ENCODE measurements at places on chromosomes 11 and 22. TPM values are rescaled to one million over a fixed set of nuclear protein-coding genes. Genes with fewer than 3 reads are reported as not detected.

- DNase-seq, result no peak
- no peak overlapping the region for H3K4me3 ChIP-seq
- no peak overlapping the region for H3K27ac ChIP-seq
- H3K27me3 ChIP-seq, result peaks cover 18% of the 10 kb centered on the region
- peaks cover 7% of the 10 kb centered on the region for H3K4me1 ChIP-seq
Observed at GRCh38 chr22:24928322-24928721, 18.2 kb downstream of the LHFPL7 start.

The KDM4E gene
- not detected for total RNA-seq

The CDKN1C gene
- 24.0 TPM for total RNA-seq

The FLRT1 gene
- total RNA-seq, result 0.15 TPM

DNA sequence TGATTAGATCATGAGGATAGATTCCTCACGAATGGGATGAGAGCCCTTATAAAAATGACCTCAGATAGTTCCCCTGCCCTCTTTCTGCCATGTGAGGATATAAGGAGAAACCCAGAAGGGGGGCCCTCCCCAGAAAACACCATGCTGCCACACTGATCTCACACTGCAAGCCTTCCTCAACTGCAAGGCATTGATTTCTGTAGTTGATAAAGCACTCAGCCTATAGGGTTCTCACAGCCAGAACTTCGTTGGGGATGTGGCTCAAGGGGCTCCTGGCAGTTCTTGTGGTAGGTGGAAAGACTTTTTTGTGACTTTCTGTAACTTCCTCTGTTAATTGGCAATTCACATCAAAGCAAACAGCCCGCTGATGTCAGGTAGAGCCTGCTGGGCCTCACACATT, 108.9 kb downstream of the CD44 start:
- H3K4me3 ChIP-seq, result no peak overlapping the region
- H3K27ac ChIP-seq, result no peak overlapping the region
- H3K27me3 ChIP-seq, result no peaks in the 10 kb centered on the region
- no peaks in the 10 kb centered on the region for H3K36me3 ChIP-seq
- DNase-seq, result no peak

- H3K36me3 ChIP-seq, result no peaks in the 10 kb centered on the region
- no peak for DNase-seq
- no peak overlapping the region for H3K4me3 ChIP-seq
- H3K4me1 ChIP-seq, result peaks cover 18% of the 10 kb centered on the region
- no peaks in the 10 kb centered on the region for H3K27me3 ChIP-seq
Observed at GRCh38 chr22:20242393-20243175, 25.5 kb downstream of the RTN4R start.

The IGSF9B gene
- 12.4 TPM for total RNA-seq

The OR4D5 gene
- not detected for total RNA-seq

The ART1 gene
- total RNA-seq, result not detected

DNA sequence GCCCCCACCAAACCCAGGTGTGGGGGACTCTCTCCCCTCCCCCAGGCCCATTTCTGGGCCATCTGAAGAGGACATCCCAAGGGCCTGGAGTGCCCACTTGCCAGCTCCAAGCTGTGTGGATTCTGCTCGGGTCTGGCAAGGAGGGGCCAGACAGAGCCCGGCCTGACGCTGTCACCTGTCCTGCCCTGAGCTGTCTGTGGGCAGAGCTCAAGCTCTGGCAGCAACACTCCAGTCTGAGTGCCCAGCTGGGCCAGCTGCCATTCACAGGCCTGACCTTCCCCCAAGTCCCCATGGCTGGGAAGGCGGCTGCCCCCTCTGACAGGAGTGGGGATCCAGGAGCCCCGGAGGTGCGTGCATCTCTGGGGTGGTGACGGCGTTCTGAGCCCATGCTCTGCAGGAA, 6.2 kb upstream of the PIM3 start:
- H3K27ac ChIP-seq, result no peak overlapping the region
- H3K4me1 ChIP-seq, result peaks cover 29% of the 10 kb centered on the region
- no peak overlapping the region for H3K4me3 ChIP-seq
- H3K27me3 ChIP-seq, result no peaks in the 10 kb centered on the region
- no peak for DNase-seq
- no peaks in the 10 kb centered on the region for H3K36me3 ChIP-seq

DNA sequence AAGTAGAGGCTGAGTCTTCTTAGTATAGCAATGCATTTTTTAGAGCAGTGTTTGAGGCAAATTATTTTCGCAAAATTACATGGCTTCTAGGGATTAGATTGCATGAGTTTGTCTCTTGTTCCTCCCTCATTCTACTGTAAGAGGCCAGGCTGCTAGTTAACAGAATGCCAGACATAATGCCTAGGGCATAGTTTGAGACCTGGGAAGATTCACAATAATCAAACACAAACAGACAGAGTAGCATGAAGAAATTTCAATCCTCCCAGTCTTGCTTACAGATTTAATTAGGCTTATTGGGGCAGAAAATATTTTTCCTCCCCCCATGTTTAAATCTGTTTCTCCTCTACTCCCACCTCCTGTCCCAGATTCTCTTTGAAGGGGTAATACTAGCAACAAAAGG, 48.3 kb downstream of the ARHGEF12 start:
- DNase-seq, result no peak
- no peaks in the 10 kb centered on the region for H3K27me3 ChIP-seq
- no peak overlapping the region for H3K27ac ChIP-seq
- H3K4me1 ChIP-seq, result no peaks in the 10 kb centered on the region

DNA sequence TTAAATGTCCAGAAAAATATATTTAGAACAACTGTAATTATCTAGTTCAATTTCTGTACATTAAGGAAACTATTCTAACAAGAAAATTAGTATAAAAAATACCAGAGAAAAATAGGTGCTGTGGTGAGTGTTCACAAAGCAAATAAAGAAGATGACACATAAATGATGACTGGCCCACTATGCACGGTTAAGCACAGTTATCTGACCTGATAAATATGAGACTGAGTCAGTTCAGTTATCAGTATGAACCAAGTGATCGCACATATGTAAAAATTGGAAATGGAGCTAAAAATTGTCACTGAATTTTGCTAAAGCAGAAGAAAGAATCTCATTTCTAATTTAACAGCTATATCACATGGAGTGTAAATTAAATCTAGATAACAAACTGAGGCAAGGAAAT, 18.8 kb upstream of the MAML2 start:
- no peaks in the 10 kb centered on the region for H3K27me3 ChIP-seq
- no peaks in the 10 kb centered on the region for H3K4me1 ChIP-seq
- no peak overlapping the region for H3K27ac ChIP-seq
- no peak overlapping the region for H3K4me3 ChIP-seq
- no peak for DNase-seq
- H3K36me3 ChIP-seq, result peaks cover 3% of the 10 kb centered on the region

GRCh38 chr11:20397281-20397680, 9.8 kb downstream of the PRMT3 start:
- peaks cover 35% of the 10 kb centered on the region for H3K36me3 ChIP-seq
- H3K27ac ChIP-seq, result no peak overlapping the region
- no peak overlapping the region for H3K4me3 ChIP-seq
- no peaks in the 10 kb centered on the region for H3K27me3 ChIP-seq
- H3K4me1 ChIP-seq, result no peaks in the 10 kb centered on the region

- H3K27ac ChIP-seq, result no peak overlapping the region
- H3K36me3 ChIP-seq, result no peaks in the 10 kb centered on the region
- DNase-seq, result no peak
- H3K27me3 ChIP-seq, result no peaks in the 10 kb centered on the region
- H3K4me3 ChIP-seq, result no peak overlapping the region
- H3K4me1 ChIP-seq, result no peaks in the 10 kb centered on the region
Observed at GRCh38 chr11:96865020-96865419, 475.2 kb downstream of the JRKL start.

The OR2AT4 gene
- not detected for total RNA-seq

DNA sequence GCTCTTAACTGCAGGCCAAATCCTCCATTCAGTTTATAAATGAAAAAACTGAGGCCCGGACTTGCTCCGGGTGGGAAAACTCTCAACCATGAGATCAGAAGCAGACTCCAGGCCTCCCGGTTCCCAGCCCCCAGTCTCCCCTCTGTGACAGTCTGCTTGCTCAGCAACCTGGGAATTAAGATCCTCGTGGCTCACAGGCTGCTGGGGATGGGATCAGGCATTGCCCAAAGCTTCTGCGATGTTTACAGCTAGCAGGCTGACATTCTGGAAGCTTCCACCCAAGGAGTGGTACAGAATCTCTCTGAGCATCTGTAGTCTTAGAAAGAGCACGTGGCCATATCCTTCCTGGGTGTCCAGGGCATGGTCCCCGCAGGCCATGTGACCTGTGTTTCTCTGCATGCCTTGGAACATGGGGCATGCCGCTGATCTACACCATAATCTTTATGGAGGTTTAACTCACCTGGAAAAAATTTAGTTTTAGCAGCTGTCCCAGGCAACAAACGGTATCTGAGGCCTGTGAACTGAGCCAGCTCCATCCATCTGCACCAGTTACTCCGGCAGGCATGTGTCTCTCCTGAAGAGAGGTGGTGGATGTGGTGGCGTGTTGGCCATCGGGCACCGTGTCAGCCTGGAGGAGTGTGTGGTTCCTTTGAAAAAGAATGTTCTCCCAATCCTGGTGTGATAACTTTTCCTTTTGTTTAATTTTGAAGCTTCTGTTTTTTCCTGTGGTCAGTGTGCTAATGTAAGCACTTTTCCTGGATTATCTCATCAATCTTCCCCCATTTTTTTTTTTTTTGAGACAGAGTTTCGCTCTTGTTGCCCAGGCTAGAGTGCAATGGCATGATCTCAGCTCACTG, 7.9 kb downstream of the FBLN1 start:
- H3K4me3 ChIP-seq, result no peak overlapping the region
- H3K27me3 ChIP-seq, result no peaks in the 10 kb centered on the region
- H3K27ac ChIP-seq, result no peak overlapping the region
- H3K4me1 ChIP-seq, result no peaks in the 10 kb centered on the region
- no peaks in the 10 kb centered on the region for H3K36me3 ChIP-seq

DNA sequence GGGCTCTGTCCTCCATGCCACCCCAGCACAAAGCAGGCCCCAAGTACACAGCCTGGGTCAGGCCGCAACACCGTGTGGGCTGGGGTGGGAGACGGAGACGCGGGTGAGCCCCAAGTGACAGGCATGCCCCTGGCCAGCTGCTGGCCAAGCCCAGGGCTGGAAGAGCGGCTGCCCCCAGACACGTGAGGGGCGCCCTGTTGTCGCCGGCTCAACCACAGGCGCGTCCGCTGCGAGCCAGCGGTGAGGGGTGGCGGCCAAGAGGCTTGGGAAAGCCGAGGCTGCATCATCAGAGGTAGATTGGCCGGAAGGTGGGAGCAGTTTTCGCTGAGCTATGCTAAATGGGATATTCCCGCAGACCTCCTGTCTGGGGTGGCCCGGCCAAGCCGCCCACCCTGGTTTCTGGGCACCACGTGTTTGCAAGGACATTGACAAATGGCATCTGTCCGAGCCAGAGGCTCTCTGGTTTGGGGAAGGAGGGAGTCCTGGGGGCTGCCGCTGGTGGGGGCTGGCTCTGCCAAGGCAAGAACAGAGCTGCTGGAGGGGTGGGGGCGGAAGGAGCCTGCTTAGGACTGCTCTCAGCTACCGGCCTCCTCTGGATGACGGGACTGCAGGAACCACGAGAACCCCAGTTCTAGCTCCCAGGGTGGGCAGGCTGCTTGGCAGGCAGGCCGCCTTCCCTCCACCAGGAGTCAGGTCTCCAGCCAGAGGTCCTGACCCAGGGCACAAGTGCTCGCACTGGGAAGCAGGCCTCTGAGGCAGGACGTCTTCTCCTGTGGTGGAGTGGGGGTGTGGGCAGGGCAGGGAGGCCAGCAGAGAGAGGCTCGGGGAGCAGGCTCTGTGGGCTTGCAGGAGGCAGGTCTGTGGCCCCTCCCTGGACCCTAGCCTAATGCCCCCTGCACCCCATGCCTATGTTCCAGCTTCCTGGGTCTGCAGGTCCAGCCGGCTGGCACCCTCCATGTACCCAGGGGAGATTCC, 552 bp downstream of the PRR33 start:
- no peak for DNase-seq
- H3K4me1 ChIP-seq, result no peaks in the 10 kb centered on the region
- H3K27me3 ChIP-seq, result peaks cover 10% of the 10 kb centered on the region

The FAM180B gene
- not detected for total RNA-seq

The USP2 gene
- total RNA-seq, result 5.0 TPM

GRCh38 chr11:59770319-59770718, 15.1 kb downstream of the STX3 start:
- no peak overlapping the region for H3K27ac ChIP-seq
- DNase-seq, result no peak
- no peak overlapping the region for H3K4me3 ChIP-seq

The CDC45 gene
- total RNA-seq, result 43.4 TPM

The JHY gene
- total RNA-seq, result 4.8 TPM

DNA sequence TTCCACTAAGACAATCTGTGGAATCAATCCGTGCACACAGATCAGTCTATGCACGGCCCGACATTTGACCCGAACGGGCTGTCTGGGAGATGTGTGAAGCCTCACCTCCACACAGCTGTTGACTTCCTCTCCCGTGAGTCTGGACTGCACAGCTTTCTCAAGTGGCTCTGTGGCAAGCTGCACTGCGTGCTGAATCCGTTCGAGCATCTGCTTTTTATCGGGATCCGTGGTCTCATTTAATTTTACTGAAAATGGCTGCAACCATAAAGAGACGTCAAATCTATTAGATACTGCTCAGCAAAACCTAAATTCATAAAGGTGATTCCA, 19.3 kb downstream of the CARS1 start:
- H3K27me3 ChIP-seq, result no peaks in the 10 kb centered on the region
- DNase-seq, result no peak
- no peaks in the 10 kb centered on the region for H3K4me1 ChIP-seq
- H3K4me3 ChIP-seq, result no peak overlapping the region

The PPP1R14B gene
- total RNA-seq, result 332 TPM

GRCh38 chr11:94089341-94089740, 39.3 kb upstream of the PANX1 start:
- H3K4me3 ChIP-seq, result no peak overlapping the region
- no peaks in the 10 kb centered on the region for H3K4me1 ChIP-seq
- H3K36me3 ChIP-seq, result no peaks in the 10 kb centered on the region
- peaks cover 8% of the 10 kb centered on the region for H3K27me3 ChIP-seq
- DNase-seq, result no peak
- H3K27ac ChIP-seq, result no peak overlapping the region

The TRIM48 gene
- total RNA-seq, result not detected

DNA sequence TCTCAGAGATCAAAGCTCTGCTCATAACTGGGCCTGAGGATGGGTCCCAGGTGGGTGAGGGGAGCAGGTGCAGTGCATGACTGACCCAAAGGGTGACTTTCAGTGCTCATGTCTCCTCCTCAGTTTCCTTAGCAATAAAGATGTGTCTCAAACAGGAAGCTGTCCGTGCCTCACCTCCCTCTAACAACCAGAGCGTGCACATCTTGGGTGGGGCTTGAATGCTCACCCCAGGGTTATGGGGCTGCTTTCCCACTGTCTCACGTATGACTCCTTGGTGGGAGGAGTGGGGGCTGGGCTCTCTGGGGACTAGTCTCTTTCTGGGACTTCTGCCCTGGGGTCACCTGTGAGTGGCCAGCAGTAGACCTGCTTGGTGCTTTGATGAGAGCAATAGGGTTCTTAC, 53.9 kb upstream of the PHOX2A start:
- H3K27me3 ChIP-seq, result no peaks in the 10 kb centered on the region
- no peak overlapping the region for H3K27ac ChIP-seq
- no peaks in the 10 kb centered on the region for H3K4me1 ChIP-seq
- no peaks in the 10 kb centered on the region for H3K36me3 ChIP-seq
- DNase-seq, result no peak
- H3K4me3 ChIP-seq, result no peak overlapping the region

GRCh38 chr11:106493751-106494150, 416.3 kb downstream of the AASDHPPT start:
- H3K27ac ChIP-seq, result no peak overlapping the region
- no peaks in the 10 kb centered on the region for H3K4me1 ChIP-seq
- no peak for DNase-seq
- no peak overlapping the region for H3K4me3 ChIP-seq

The TCF20 gene
- 66.7 TPM for total RNA-seq

The BEST1 gene
- total RNA-seq, result 2.3 TPM

All from HCT116 (cell line).